Left renal pelvis (tissue), 4 donors: ENCODE measurements at places on chromosomes 7 and 10. TPM values are rescaled to one million over a fixed set of nuclear protein-coding genes. Genes with fewer than 3 reads are reported as not detected.

TMEM130 gene
- 4.1 TPM for polyA plus RNA-seq

SSC4D gene
- 3.9 TPM for polyA plus RNA-seq

DNA sequence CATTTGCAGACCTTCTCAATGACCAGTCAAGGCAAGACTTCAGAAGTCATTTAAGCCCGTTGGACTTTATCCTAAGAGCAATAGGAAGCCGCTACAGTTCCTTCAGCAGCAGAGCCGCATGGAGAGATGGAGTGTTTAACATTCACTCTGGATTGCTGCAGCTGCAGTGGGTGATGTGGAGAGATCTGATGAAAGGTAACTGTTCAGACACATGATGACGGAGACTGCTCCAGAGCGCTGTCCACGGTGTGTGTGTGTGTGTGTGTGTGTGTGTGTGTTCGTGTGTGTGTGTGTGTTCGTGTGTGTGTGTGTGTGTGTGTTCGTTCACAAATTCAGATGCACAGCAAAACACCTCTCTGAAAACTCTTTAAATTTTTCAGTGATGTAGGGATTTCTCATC, 37.0 kb downstream of the SEC61G start:
- no peak for DNase-seq

DNA sequence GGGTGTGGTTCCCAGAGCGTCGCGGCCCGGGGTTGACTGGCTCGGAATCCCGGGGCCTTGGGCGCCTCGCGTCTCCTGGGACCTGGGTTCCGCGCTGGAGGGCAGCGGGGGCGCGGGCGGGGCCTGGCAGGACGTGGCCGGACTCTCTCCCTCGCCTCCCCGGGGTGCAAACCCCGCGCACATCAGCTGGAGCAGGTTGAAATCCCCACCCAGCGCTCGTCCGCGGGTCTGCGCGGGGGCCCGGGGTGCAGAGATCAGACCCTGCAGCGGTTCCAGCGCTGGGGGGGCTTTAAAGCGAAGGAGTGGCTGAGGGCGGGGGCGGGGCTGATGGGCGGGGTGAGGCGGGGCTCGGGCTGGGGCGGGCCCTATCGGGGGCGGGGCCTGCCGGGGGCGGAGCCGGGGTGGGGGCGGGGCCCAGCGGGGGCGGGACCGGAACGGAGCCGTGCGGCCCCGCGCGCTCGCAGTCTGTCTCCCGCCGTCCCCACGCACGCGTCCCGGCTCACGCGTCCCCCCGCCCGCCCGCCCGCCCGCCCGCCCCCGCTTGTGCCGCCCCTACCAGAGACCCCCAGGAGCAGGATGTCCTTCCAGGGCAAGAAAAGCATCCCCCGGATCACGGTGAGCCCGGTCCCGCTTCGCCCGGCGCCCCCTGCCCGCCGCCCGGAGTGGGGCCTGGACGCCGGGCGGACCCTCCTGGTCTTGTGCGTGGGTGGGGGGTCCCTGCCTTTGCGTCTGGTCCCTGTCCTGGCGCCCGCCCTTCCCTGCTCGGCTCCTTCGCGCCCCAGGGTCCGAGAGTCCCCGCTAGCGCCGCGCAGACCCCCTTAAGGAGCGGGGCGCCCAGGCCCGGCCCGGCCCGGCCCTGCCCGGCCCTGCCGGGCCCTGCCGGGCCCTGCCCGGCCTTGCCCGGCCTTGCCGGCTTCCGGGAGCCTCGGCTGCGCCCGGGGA, at the start of gene DPYSL4:
TSS of gene DPYSL4 (plus strand) at position 461 of the 942 bp plus-strand sequence. CDS start at position 577, 116 bp downstream.
- no peak for DNase-seq

- no peak for DNase-seq
These were observed 234.4 kb downstream of the TEX36 start for GRCh38 chr10:125448596-125448995.

DNA sequence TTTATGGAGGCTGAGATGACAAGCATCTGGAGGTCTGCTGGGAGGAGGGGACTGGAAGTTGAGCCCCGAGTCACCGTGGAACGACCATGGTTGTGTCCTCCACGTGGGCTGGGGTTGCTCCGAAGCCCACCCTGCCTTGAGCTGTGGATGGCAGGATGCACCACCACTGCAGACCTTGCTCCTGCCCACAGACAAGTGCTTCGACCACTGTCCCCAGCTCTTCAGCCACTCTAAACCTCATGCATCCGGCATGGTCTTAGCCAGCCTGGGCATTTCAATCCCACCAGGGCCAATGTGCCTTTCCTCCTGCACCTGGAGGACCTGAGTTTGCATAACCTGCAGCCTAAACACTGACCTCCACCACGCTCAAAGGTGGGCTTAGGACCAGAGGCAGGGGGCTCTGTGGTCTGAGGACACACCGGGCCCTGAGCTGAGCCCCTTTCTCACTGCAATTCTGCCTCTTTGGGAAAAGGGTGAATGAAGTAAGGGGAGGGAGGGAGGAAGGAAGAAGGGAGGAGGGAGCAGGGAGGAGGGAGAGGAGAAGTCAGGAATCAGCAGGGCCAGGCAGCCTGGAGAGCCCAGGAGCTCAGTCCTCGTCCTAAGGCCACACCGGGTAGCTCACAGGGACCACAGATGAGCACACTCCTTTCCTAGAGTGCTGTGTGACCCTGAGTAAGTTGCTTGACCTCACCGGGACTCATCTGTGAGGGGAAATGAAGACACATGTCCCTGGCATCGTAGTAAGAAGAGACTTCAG, 44.8 kb upstream of the DNAAF5 start:
- DNase-seq: no peak

AMPH gene
- 15.3 TPM for polyA plus RNA-seq

DNA sequence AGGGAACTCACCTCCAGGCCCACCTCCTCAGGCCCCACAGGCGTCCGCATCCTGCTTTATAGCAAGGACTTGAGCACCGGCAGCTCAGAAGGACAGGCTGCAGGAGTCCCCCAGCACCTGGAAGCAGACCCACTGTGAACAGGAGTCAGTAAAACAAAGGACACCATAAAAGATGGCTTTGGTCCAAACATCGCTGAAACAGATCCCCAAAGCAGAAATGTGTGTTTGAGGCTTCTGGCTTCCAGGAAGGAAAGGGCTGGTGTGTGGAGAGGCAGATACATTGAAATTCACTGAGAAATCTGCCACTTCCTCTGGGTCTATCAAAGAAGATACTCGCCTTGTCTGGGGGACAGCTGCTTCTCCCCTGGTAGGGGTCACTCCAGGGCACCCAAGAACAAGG, 286.2 kb downstream of the PLXNA4 start:
- DNase-seq: no peak

GRCh38 chr10:86160890-86161585, 205.6 kb downstream of the GRID1 start:
- DNase-seq: no peak

DNA sequence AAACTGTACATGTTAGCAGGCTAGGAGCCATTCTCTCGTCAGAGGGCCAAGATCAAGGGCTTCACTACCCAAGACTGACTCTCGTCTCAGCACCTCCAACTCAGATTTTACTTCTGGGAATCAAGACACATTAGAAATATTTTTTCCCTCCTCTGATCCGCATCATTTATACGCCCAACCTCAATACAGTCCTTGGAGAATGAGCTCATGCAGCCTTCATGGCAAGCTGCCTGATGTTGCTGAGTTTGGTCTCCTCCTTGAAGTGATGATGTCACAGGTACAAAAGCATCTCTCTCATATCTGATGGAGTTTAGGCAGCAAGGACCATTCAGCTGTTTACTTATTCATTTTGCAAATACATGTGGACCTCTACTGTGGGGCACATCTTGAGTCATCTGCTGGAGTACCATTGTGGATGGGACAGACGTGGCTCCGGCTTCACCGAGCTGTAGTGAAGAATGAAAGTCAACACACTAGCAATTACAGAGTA, 114.0 kb downstream of the BMPER start:
- DNase-seq: no peak

DNA sequence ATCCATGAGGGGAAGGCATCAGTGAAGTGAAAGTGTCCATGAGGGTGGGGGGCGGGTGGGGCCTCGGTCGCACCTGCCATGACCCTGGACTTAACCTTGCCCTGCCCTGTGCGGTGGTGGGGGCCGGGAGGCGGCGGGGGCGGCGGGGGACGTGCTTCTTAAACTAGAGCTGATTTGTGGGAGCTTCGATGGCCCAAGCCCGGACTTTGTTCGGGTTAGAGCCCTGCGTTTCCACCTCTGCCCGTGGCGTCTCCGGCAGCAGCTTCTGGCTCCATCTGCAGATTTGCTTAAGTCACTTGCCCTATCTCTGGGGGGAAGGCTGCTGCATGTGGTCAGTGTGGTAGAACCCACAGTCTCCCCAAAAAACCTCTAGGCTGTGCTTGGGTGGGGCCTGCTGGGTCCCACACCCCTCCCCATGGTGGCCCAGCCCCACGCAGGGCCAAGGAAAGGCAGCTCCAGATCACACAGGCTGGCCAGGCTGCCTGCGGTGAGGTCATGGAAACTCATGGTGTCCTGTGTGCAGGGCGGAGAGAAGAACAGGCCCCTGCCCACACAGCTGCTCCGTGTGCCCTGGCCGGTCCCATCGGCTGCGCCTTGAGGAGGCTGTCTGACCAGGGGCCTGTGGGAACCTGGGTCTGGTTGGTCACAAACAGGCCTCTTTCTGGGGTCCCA, 93.2 kb downstream of the INPP5A start:
- DNase-seq: no peak

DTX2 gene
- polyA plus RNA-seq: 11.4 TPM

DNA sequence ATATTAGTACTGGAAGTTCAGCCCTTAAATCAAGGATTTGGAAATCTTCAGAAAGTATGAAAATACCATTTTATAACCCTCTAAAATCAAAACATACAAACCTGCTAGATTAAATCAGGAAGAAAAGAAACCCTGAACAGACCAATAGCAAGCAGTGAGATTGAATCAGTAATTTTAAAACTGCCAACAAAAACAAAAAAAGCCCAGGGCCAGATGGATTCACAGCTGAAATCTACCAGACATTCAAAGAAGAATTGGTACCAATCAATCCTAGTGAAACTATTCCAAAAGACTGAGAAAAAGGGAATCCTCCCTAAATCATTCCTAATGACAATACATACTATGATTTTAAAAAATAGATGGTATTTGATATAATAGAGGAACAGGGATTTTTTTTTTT, 70.1 kb downstream of the MCU start:
- DNase-seq: no peak

CPN1 gene
- polyA plus RNA-seq: 3.0 TPM

ALOX5 gene
- 5.3 TPM for polyA plus RNA-seq
